DMS79 (cell line): ENCODE measurements at places on chromosomes 12 and 14.

DNA sequence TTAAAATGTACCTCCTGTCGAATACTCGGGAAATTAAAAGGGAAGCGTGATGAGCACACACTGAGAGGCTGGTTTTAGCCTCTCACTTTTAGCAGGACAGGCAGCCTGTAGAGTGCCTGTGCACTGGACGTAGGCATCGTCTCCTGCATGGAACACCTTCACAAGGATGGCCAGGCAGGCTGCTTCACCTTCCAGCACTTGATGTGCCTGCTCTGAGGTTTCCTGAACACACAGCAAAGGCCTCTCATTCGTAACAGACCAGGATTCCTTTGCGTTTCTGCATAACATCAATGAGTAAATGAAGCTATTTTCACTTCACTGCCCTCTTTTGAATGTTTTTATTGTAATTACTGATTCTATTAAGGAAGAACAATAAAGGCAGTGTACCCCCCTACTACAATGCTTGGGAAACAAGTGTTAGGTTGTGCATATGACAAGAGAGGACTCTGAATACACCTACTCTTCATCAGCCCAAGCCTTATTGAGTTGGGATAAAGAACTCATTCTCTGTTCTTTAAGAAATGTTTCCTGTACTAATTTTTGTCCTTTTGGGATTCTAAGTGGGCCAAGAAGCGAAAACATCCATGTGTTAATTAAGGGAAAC, 1077.6 kb upstream of the FOXG1 start:
- no peak for DNase-seq

- no peak for DNase-seq
Observed at GRCh38 chr14:95418858-95419257, 97.6 kb downstream of the SYNE3 start.

DNA sequence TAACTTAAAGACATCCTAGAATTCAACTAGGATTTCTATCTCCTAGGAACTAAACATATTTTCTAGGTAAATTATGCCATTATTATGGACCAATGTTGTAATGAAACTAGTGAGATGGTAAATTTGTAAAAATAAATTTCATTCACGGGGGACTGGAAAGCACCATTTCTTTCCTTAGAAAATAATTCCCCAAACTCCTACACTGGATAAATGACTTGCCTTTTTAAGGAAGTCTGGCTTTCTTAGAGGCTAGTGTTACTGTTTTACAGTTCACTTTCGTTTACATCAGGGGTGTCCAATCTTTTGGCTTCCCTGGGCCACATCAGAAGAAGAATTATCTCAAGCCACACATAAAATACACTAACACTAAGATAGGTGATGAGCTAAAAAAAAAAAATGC, 3.3 kb downstream of the SLC39A9 start:
- DNase-seq, result no peak

- no peak for DNase-seq
Observed at GRCh38 chr14:63465347-63465746, 77.8 kb downstream of the PPP2R5E start.

DNA sequence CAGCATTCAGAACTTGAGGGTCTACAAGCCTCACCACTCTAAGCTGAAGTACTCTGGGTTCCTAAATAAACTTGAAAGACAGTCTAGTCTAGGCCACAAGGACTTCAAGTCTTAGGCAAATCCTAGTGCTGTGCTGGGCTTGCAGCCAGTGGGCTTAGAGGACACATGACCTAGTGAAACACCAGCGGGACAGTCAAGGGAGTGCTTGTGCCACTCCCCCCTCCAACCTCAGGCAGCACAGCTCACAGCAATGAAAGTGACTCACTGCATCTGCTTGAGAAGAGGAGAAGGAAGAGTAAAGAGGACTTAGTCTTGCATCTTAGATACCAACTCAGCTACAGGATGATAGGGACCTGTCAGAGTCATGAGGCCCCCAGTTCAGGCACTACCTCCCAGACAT, 438.1 kb downstream of the IPO8 start:
- no peak for DNase-seq

GRCh38 chr12:66684222-66684621, 5.3 kb upstream of the GRIP1 start:
- no peak for DNase-seq

GRCh38 chr12:92769124-92769901, 66.5 kb downstream of the PLEKHG7 start:
- DNase-seq, result no peak

GRCh38 chr12:88746386-88746785, 166.1 kb upstream of the KITLG start:
- no peak for DNase-seq

- no peak for DNase-seq
Observed at GRCh38 chr12:94099632-94100031, 48.7 kb upstream of the PLXNC1 start.

- no peak for DNase-seq
Observed at GRCh38 chr12:49093792-49094159, 825 bp downstream of the DHH start.

- DNase-seq, result peak; percentile 96
Observed at GRCh38 chr12:48157018-48157888, at the start of gene ASB8. Gene ASB8, minus strand, starts transcription at chr12:48157515. Its CDS starts 4,019 bp downstream, at chr12:48153496.

DNA sequence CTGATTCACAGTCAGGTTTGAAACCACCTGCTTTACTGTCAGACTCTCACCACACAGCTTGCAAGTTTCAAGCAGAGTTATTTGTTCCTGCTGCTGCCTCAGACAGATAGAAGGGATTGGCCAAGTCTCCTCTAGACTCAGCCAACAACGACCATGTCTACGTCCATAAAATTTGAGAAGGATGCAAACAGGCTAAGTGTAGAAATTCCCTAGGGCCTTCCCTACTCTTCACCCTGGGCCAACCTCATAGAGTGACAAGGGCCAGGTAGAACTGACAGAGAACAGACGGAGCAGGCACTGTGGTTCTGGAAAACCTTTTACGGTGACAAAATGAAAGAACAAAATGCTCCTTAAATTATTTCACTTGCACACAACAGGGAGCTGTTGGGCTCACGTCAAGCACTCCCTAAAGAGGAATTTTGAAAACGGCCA, 39.5 kb downstream of the CLIP1 start:
- DNase-seq, result no peak

DNA sequence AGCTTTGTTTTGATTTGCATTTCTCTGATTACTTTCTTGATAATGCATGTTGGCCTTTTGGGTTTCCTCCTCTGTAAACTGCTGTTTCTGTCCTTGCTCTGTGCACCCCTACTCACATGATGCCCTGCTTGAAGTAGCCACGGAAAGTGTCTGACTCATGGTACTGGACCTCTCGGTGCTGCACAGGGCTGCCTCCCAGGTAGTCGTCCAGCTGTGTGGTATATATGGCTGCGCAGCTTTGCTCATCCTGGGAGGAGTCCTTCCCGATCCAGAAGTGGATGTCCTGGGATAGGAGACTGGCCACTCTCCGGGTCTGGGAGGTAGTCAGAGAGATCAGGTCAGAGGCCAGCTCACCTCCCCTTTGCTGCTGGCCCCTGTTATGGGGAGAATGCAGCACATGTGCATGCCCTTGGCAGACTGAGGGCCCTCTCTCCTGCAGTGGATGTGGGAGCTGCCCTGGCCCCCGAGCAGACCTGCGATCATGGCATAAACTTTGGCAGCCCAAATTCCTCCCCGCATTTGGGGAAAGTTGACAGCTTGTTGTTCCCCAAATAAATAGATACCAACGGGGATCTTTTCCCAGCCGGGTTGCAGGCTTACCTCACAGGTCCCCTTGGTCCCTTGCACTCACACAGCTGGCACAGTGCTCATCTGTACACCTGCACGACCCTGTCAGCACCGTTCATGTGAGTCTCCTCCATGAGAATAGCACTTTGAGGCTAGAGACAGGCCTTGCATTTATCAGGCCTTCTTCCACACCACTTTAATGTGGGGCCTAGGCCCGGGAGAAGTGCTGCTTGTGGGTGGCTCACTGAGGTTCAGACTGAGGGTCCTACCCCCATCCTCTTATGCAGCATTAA, 5.2 kb downstream of the AVIL start:
- no peak for DNase-seq

GRCh38 chr14:96951511-96951910, 154.3 kb downstream of the VRK1 start:
- DNase-seq, result no peak

- peak; percentile 52 for DNase-seq
Observed at GRCh38 chr12:30985814-30986452, 59.4 kb downstream of the TSPAN11 start.

DNA sequence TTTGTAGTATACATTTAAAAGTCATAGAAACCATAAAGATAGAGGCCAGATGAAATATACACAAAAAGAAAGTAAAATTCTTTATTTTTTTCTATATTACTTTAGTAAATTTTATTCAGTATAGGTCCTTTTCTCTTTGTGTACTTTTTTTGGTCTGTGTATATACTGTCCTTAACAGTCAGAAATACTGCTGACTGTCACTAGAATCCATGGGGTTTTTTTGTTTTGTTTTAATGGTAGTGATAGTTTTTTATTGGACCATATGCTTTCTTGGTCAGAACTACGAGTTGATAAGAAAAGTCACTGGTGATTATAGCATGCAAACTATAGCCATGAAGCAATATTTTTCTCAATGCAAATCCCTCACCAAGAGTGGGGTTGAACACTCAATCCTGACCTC, 165.4 kb downstream of the FOXA1 start:
- DNase-seq, result no peak

DNA sequence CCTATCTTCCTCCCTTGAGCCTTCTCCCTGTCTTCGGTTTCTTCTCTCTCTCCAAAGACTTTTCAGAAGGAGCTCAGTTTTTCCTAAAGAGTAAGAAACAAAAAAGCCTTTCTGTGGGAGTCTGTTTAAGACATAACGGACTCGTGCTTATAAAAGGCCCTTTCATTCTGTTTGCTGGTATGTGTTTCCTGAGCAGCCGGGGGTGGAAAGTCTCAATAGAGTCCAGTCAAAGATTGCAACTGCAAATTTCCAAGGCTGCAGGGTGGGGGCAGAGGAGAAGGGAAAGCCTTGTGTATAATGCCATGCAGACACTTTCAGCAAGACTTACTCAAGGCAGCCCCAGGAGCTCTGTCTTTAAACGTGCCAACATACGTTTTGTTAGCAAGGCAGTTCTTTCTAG, 62.2 kb downstream of the GNG2 start:
- DNase-seq, result no peak

DNA sequence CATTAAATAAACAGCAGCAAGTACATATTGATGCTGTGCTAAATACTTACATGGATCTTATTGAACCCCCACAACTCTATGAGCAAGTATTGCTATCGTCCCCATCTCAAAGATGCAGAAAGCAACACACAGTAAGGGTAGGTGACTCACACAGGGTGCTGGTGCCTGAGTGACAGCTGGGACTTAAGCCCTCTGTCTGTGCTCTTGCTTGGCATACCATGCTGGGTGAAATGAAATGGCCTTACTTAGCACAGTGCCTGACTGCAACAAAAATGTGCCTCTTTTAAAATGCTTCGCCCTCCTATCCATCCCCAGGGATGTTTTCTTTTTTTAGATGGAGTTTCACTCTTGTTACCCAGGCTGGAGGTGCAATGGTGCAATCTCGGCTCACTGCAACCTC, 788 bp downstream of the TEX52 start:
- no peak for DNase-seq

- DNase-seq, result peak; percentile 14
Observed at GRCh38 chr14:104882325-104882973, 17.4 kb downstream of the CEP170B start.

DNA sequence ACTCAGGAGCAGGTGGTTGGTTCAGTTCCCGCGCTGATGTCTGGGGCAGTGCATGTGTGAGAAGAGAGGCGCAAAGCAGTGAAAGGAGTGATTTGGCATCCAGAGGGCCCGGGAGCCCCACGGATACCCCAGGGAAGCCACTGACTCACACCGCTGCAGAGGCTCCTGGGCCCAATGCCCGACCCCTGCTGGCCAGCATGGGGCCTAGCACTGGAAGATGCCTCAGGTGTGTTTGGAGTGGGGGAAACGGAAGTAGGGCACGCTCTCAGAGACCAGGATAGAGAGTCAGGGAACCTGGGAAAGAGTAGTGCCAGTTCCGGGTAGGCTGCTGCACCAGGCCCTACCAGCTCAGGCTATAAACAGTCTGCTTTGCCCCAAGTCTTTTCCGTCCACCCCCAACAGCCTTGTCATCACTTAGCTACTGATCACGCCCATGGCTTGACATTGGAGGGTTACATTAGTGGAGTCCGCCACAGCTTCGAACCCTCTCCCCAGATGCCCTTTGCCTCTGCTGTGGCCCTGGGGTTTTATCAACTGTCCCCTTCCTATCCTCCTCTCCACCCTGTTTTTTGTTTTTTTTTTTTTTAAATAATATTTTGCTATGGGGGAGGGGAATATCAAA, 9.5 kb upstream of the CSAD start:
- DNase-seq, result peak; percentile 11

DNA sequence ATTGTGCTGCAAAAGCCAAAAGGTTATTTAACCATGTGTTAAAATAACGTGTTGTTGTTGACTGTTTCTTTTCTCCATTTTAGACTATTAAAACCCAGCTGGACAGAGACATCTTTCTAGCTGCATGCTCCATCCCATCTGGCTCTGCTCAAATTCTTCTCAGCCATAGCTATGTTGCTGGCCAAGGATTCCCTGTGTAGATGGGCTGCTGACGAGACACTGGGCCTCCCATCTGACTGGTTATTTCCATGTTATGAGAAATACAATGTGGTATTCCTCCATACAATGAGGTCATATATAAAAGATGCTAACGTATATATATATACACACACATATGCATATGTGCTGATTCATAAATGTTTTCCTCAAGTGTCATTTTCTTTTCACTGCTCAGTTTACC, 30.1 kb downstream of the MED13L start:
- DNase-seq, result no peak

- DNase-seq, result no peak
Observed at GRCh38 chr12:91219919-91220318, 37.3 kb upstream of the DCN start.

GRCh38 chr12:6827982-6828780, at the start of gene P3H3:
Gene P3H3, plus strand, starts transcription at chr12:6828407. Its CDS starts 34 bp downstream, at chr12:6828441.
- DNase-seq, result peak; percentile 52

- no peak for DNase-seq
Observed at GRCh38 chr12:79344855-79345847, 345.6 kb downstream of the PAWR start.

DNA sequence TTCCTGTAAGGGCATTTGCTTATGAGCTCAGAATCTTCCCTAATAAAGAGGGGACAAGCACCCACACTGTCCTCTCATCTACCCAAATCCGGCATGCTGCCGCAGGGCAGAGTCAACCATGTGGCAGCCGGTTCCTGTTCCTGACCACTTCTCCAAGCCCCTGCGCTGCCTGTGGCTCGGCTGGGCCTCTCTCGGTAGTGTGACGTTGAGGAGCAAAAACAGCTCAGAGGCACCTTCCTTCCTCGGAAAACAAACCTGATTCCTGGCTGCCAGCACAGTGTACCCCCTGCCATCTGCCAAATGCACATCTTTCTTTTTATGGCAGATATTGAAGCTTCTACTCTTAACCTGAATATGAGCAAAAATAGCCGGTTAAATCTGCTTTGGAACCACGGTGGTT, 50.5 kb downstream of the CFAP251 start:
- DNase-seq, result no peak

DNA sequence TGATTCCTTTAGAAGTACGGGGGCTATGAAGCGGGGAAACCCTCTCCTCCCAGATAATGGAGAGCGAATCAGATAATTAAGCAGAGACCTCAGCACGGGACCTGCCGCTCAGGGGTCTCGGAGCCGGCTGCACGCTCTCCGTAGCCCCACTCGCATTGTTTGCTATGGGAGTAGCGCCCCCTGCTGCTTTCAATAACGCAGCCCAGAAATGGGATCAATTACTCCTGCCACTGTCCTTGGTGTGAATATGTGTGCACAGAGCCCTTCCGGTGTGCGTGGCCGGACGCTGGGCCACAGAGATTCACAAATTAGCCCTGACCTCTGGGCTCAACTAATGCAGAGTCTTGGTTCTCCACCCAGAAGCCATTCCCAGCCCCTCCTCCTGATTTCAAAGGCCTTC, 76.4 kb upstream of the TMEM132C start:
- no peak for DNase-seq

- DNase-seq, result no peak
Observed at GRCh38 chr12:118727196-118727978, 254.0 kb upstream of the SRRM4 start.
